ENCODE measurements at places on chromosomes 4 and X. TPM values are rescaled to one million over a fixed set of nuclear protein-coding genes. Genes with fewer than 3 reads are reported as not detected.

DNA sequence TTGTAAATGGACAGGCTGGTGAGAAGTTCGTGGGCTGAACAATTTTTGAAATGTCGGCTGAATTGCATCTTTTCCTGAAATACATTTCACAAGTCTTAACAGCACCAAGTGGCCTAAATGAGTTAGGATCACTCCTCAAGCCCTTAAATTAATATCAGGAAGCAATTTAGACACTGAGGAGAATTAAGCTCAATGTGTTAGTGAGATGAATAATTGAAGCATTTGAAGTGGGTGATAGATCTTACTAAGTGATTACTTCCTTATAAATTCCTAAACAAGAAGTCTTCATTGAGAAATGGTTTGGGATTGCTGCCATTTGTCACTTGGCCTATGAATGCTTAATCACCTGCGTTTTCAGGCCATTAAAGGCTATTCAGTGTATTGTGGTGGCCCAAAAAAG, 116.8 kb downstream of the NAA11 start:
- DNase-seq, result no peak

GRCh38 chrX:40108162-40108958, 10.6 kb upstream of the BCOR start:
- no peak for DNase-seq

GRCh38 chr4:65954416-65954815, 284.1 kb upstream of the EPHA5 start:
- no peak for DNase-seq

DNA sequence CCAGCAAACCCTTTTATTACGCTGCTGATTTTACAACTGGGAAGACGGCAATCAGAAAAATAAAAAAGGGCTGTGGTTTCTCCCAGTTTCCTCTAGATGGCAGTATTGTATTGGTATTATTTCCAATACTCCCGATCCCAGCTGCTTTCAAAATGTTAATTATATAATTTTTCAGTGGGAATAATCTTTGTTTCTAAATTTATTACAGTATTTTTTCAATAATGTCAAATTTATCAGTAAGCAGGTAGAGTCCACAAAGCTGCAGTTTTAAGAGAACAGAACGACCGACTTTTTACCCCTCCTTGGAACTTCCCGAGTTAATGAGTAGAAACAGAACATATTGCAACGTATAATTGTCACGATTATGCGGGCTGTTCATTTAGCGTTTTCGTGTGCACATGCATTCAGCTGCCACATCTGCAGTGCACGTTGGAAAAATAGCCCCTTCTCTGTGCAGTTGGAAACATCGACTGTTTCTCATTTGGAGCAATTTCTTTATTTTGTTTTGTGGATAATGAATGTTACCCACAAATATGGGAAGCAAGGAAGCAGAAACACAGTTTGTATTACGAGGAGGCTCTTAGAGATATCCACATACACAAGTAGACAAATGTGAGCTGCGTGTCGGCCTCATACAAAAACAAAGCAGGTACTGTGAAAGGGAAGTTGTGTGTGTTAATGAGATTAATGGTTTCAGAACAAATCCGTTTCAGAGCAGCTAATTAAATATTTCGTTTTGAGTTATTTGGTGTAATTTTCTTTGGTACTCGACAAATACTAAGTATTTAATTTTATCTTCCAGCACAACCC, 188.0 kb downstream of the STIM2 start:
- DNase-seq, result peak; percentile 35

DNA sequence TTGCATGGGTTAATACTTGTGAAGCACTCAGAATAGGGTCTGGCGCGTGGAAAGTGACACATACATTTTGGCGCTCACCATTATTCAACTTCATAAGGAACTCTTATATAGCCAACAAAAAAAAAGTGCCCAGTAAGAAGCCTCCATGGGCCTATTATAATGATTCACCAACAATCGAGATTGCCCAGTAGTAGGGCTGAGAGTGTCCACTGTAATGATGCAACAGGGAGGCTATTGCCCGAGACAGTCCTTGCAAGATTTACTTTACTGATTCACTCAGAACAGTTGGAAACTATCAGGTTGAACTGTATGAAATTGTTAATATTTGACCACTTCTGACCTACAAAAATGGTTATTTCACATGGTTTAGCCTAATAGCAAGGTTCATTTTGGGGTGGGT, 86.0 kb downstream of the PJA1 start:
- no peak for DNase-seq

DNA sequence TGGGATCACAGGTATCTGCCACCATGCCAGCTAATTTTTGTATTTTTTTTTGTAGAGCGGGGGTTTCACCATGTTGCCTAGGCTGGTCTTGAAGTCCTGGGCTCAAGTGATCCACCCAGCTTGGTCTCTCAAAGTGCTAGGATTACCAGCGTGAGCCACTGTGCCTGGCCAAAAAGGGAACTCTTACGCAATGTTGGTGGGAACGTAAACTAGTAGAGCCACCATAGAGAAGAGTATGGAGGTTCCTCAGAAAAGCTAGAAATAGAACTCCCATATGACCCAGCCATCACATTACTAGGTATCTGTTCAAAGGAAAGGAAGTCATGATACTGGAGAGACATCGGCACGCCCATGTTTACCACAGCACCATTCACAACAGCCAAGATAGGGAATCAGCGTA, 85.9 kb downstream of the PRKX start:
- DNase-seq, result no peak

GRCh38 chr4:70236125-70236524, 6.3 kb upstream of the CSN3 start:
- DNase-seq, result no peak

- DNase-seq, result no peak
Observed at GRCh38 chr4:117898496-117898895, 135.8 kb upstream of the NDST3 start.

GRCh38 chr4:185219551-185220344, 10.3 kb downstream of the SNX25 start:
- DNase-seq, result peak; percentile 42

The LDB2 gene
- not detected for total RNA-seq

The CDS1 gene
- 0.05 TPM for total RNA-seq

The RHOXF1 gene
- not detected for total RNA-seq

The EGFL6 gene
- not detected for total RNA-seq

The FAM47A gene
- total RNA-seq, result not detected

The ZFYVE28 gene
- 0.86 TPM for total RNA-seq

The FDCSP gene
- not detected for total RNA-seq

The TLL1 gene
- not detected for total RNA-seq

The TACR3 gene
- total RNA-seq, result 0.03 TPM

The CLGN gene
- not detected for total RNA-seq
